ENCODE measurements at places on chromosomes 6 and 20. TPM values are rescaled to one million over a fixed set of nuclear protein-coding genes. Genes with fewer than 3 reads are reported as not detected.
A peak's percentile ranks its signal among the peaks of the same experiment; 100 is the strongest.

PPP1R10 gene
- 84.6 TPM for total RNA-seq

- no peaks in the 10 kb centered on the region for H3K27me3 ChIP-seq
- H3K4me1 ChIP-seq = peaks cover 3% of the 10 kb centered on the region
- no peaks in the 10 kb centered on the region for H3K36me3 ChIP-seq
- no peak overlapping the region for H3K27ac ChIP-seq
- no peak overlapping the region for H3K4me3 ChIP-seq
These were observed 14.2 kb downstream of the MMP24OS start for GRCh38 chr20:35263532-35264341.

GRCh38 chr6:10838794-10839333, 525 bp upstream of the MAK start:
- H3K27me3 ChIP-seq = peaks cover 76% of the 10 kb centered on the region
- H3K27ac ChIP-seq = peak overlapping the region; percentile 95
- H3K4me3 ChIP-seq = peak overlapping the region; percentile 78
- DNase-seq = peak; percentile 37
- peaks cover 19% of the 10 kb centered on the region for H3K4me1 ChIP-seq

DNA sequence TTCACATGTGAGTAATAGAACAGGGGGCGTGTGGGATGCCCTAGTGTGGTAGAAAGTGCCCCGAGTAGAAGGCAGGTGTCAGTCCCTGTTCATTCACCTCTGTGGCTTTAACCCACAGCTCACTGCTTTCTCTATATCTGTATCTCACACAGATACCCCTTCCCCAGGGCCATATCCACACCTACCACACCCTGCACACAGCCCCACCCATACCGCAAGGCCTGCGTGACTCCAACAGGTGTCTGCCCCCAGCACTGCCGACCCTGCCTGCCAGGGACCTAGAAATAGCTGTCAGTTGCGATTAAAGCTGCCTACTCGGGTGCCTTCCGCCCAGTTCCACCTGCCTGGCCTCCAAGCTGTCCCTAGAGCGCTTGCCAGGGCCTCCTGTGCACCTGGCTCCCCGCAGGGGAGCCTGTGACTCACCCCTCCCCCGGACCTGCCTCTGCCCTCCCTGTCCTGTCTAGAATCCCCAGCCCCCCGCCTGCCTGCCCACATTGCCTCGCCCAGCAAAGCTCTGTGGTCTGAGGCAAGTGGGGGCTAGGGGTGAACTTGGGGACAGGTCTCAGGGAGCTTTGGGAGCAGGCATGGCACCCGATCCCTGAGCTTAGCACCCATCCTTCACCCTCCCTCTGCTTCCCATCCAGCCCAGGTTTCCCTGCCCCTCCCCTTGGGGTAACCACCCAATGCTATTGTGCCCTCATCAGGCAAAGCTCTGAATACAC, 38.3 kb upstream of the ID1 start:
- no peak overlapping the region for H3K4me3 ChIP-seq
- peak overlapping the region; percentile 4 for H3K27ac ChIP-seq
- DNase-seq = peak; percentile 30
- no peaks in the 10 kb centered on the region for H3K27me3 ChIP-seq
- peaks cover 23% of the 10 kb centered on the region for H3K4me1 ChIP-seq

DNA sequence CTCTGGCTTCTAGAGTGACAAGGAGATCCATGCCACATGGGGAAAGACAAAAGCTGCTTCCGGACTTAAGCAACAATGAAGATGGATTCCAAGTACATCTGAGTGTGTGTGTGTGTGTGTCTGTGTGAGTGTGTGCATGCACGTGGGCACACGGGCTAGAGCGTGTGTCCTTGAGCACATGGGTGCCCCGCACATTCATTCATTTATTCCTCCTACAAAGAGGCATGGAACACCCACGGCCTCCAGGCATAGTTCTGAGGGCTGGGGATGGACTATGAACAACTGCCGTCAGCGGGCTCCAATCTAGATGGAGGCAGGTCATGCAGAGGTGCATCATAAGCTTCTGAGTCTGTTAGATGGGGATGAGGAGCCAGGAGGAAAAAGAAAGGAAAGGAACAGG, 49.1 kb downstream of the GRM4 start:
- H3K4me1 ChIP-seq = no peaks in the 10 kb centered on the region
- no peak overlapping the region for H3K4me3 ChIP-seq
- H3K27ac ChIP-seq = no peak overlapping the region
- peaks cover 31% of the 10 kb centered on the region for H3K27me3 ChIP-seq

GRCh38 chr6:130758813-130759212, 68.4 kb upstream of the SMLR1 start:
- peaks cover 2% of the 10 kb centered on the region for H3K36me3 ChIP-seq
- peaks cover 4% of the 10 kb centered on the region for H3K27me3 ChIP-seq
- peaks cover 3% of the 10 kb centered on the region for H3K4me1 ChIP-seq
